ENCODE measurements at places on chromosomes 5 and 9. TPM values are rescaled to one million over a fixed set of nuclear protein-coding genes. Genes with fewer than 3 reads are reported as not detected.

ADAMTS2 gene
- 5.9 TPM for polyA plus RNA-seq

SLC34A1 gene
- not detected for polyA plus RNA-seq

OTULINL gene
- polyA plus RNA-seq, result 15.8 TPM

AJM1 gene
- 10.4 TPM for polyA plus RNA-seq

SPOCK1 gene
- polyA plus RNA-seq, result 6.3 TPM

GAS1 gene
- 23.6 TPM for polyA plus RNA-seq
